ENCODE measurements at places on chromosomes 6 and 20.

DNA sequence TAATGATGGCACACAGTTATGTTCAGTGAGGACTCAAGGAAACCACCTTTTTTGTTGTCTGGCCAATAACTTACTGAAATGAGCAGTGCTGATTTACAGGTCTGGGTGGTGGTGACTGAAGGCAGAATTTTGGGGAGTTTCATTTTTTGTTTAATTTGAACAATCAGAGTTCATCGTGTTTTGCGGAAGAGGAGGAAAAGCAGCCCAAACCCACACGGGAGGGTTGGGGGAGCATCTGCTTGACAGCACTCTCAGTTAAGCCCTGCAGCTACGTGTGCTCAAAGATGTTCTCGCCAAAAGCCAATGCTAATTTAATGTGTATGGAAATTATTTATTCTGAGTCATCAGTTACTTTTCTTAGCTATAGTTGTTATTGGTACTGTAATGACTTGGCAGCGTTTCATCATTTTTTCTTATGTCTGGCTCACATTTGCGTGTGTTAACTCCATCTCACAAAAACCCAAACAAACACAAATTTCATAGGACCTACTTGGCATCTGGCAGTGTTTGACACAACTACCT, 89.2 kb downstream of the UST start:
- no peak for DNase-seq

GRCh38 chr6:129672341-129672682, 37.7 kb downstream of the ARHGAP18 start:
- no peak for DNase-seq

DNA sequence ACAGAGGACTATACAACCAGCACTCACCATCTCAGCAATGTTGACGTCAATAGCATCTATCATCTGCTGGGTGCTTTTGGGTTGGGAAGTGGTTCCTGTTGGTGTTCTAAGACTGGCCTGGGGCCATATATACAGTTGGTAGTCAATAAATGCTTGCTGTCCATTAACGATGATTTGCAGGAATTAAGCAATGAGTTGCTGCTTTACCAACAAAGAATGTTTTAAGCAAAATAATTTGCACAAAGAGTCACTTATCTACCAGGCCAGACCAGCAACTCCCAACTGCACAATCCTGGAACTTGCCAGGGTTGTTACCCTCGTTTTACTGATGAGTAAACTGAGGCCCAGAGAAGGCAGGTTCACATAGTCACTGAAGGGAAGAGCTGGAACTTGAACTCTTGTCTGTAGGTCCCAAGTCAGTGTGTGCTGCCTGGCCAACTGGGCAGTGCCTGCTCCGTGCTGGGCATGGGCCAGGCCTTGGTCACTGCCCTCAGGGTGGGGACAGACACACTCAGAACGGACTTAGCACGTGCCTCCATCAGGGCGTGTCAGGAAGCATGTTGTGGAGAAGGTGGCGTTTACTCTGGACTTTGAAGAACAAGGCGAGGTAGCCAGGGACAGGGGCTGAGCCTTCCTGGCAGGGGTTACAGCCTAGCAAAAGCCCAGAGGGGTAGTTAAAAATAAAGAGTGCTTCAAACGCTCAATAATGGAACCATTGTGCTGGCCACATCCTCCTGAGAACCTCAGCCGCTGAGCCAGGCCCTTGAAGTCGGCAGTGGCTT, 2.5 kb upstream of the SRC start:
- DNase-seq = no peak

DNA sequence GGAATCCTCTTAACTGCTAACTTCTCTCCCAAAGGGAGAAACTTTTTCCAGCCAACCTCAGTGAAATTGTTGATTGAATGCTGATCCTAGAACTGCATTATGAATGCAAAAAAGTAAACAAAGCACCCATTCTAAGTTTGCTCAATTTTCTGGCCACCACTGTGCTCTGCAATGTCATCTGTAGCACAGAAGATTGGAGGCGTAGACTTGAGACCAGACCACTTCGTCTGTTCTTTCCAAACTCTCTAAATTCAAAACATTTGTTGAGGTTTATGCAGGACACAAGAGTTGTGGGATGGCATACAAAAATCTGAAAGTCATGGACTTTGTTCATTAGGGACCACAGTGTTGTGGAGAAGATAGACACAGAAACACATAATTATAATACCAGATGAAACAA, 11.1 kb upstream of the TSPYL1 start:
- DNase-seq = no peak

GRCh38 chr6:140193269-140193668, 818.8 kb upstream of the CITED2 start:
- no peak for DNase-seq

GRCh38 chr6:40299681-40300080, 287.5 kb downstream of the LRFN2 start:
- DNase-seq = no peak

DNA sequence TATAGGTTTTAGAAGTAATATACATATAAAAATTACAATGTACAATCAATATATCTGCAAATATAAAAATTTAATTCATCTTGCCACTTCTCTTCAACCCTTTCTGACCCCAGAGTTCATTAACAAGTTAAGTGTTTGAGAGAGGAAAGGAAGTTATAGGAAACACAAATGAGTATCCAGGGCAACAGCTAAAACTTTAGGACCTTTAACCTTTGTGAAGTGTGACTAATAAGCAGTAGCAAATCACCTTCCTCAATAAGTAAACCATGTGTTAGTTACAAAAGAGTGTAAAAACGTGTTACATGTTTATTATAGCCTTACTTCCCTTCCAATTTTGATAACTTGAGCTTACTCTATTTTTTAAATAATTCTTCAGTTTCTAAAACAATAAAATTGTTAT, 73.4 kb upstream of the SIM1 start:
- no peak for DNase-seq

- DNase-seq = no peak
These were observed 453.1 kb upstream of the SLC35B3 start for GRCh38 chr6:8888468-8888867.

DNA sequence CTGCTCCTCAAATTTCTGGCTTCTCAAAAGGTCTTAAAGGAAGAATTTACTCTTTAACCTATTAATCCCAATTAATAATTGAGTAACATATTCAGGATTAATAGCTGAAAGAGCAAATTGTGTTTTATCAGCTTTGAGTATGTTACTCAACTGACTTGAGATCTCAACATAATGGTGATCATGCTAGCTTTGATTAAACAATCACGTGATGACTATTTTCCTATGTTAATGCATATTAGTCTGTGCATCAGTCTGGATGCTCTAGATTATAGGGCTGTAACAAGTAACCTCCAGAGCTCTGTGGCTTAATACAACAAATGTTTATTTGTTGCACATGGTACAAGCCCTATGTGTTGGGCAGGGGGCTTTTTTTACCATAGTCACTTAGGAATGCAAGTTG, 313.4 kb upstream of the BTBD3 start:
- no peak for DNase-seq

DNA sequence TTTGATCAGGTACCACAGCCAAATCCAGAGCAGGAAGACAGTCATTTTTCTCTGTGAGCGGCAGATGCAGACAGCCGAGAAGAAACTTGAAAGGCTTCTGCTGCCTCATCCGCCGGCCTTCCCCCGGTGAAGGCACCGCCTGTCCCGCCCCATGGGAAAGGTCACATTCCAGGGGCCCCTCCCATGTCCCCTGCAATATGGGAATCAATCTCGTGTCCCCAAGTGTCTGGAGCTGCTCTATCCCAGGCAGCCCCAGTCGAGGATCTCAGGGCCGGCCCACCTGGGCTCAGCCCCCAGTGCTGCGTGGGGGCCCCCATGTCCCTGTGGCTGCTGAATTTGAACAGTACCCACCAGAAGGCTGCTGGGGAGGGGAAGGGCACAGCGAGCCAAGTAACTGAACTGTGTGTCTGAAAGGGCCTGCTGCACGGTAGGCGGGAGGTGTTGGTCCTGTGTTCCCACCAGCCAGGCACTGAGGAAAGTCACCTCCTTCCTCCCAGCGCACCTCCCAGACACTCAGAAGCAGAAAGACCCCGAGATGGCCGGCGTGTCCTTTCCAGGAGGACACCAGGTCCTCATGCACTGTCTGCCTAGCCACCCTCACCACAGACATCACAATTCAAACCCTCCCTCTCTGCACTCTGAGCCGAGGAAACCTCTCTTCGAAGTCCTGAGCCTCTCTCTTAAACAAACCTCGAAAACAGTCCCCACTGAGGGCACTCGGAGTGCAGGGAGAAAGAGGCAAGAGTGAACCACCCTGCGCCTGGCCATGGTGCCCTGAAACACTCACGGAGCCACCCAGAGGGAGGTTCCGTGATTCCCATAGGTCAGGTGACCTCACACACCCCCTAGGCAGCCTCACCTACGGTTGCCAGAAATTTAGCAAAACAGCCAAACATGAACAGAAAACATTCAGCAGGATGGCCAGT, 99.3 kb downstream of the PSMB1 start:
- no peak for DNase-seq

- no peak for DNase-seq
These were observed 43.5 kb downstream of the ZFAND3 start for GRCh38 chr6:37862992-37863391.

DNA sequence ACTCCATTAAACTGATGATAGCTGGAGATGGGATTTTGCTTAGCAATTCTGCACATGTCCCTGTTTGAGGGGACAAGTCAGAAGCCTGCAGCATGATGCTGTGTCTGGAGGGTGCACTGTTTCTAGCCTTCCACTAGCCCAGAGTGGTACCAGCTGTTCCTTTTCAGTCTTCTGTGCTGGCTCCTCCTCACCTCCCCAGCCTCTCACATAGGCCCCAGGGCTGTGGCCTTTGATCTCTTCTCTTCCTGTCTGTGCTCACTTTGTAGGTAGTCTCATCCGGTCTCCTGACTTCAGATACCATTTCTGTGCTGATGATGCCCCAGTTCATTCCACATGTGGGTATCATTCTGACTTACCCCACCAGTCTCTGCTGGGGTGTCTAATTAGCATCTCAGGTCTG, 126.3 kb downstream of the HIVEP1 start:
- DNase-seq = no peak

DNA sequence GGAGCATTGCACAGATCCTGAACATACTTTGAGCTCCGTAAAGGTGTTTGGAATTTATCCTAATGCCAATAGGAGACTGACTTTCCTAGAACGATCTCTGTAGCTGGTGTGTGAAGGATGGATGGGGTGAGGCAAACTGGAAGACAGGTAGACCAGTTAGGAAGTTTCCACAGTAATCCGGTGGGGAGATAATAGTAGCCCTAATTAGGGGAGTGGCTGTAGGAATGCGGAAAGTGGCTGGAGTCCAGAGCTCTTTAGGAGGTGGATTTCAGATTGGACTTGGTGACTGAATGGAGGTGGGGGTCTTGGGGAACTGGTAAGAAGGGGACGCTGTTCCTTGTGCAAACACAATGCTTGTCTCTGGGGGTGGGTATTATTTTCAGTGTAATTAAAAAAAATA, 146.3 kb downstream of the SOX4 start:
- no peak for DNase-seq

DNA sequence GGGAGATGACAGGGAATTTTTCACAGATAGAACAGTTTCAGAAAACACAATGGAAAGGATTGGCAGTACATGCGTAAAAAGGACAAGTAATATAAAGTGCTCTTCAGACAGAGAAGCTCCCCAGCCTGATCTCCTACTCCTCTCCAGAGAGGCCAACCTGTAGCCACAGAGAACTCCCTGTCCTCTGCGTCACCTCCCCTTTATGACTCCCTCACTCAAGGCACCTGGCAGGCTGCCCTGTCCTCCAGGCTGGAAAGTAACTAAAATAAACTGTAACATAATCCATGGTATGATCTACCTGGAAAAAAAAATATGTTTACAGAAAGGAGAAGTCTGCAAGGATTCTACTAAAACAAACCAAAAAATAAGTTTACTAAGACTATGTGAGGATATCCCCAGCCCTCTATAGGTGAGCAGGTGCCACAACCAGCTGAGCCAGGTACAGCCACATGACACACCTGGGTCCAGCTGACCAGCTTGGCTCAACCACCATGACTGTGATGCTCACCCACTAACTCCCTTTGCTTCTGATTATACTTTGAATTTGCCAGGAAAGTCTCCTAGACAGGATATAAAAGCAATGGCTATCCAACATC, 29.2 kb downstream of the MBOAT1 start:
- DNase-seq = no peak

DNA sequence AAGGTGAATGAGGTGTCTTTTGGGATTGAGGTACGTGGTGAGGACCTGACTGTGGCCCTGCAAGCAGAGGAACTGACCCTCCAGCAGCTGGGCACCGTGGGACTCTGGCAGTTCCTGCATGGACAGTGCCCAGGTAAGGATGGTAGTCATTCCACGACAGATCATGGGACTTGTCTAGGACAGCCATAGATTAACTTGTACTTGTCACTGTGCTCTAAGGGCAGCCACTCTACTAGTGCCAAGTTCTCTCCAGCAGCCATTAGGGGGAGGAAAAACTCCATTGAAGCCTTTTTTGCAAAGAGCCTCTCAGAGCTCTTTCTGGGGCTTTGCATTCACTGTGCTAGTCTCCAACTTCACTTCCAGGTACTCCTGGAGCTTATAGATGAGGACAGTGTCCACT, 20.4 kb downstream of the TAF11 start:
- DNase-seq = no peak

DNA sequence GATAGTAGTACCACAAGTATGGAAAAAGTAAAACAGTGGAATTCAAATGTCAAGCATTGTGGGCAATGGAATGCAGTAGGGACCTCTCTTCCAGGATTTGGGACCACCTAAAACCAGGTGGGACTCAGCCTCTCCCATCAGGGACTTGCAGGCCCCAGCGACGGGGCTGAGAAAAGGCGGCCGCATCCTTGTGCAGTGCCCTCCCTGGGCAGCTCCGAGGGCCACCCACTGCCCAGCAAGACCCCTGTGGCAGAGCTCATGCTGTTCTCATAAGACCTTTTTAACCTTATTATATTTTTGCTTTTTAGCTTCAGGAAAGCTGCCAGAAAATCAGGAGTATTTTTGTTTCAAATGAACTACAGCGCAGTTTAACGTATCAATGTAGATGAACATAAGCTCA, 142.6 kb upstream of the RPS6KA2 start:
- no peak for DNase-seq

DNA sequence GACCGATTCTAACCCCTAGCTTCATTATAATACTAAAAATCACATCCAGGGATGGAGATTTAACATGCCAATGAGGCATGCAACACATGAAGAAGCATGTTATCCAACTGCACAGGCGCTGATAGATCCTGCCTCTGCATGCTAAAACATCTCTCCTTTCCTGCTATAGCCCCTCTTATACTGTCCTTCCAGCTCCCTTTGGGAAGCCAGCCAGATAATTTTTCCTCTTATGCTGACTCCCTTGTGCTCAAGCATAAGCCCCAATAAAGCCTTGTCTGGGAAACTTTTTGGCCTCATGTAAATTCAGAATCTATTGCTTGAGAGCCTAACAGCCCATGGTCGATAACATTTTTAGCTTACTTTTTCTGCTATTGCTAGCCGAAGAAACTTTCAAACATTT, 404.3 kb downstream of the EPM2A start:
- no peak for DNase-seq

DNA sequence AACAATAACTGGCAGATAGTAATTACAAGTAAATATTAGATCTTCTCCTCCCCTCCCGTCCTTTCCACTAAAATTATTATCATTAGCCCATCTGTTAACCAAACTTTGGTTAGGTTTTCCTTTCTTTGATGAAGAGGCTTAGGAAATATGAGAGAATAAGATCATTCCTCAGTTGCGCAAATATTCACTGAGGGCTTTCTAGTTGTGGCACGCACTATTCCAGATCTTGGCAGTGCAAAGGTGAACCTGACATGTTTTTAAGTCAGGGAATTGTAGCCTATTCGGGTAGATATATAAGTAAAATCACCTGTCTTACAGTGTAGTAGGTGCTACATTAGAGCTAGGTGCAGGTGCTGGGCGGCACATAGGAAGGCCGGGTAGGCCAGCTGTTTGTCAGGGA, 31.1 kb downstream of the RNF217 start:
- no peak for DNase-seq

All from heart left ventricle (tissue), 16 donors.